ENCODE measurements at places on chromosomes 1 and 21. TPM values are rescaled to one million over a fixed set of nuclear protein-coding genes. Genes with fewer than 3 reads are reported as not detected.

DNA sequence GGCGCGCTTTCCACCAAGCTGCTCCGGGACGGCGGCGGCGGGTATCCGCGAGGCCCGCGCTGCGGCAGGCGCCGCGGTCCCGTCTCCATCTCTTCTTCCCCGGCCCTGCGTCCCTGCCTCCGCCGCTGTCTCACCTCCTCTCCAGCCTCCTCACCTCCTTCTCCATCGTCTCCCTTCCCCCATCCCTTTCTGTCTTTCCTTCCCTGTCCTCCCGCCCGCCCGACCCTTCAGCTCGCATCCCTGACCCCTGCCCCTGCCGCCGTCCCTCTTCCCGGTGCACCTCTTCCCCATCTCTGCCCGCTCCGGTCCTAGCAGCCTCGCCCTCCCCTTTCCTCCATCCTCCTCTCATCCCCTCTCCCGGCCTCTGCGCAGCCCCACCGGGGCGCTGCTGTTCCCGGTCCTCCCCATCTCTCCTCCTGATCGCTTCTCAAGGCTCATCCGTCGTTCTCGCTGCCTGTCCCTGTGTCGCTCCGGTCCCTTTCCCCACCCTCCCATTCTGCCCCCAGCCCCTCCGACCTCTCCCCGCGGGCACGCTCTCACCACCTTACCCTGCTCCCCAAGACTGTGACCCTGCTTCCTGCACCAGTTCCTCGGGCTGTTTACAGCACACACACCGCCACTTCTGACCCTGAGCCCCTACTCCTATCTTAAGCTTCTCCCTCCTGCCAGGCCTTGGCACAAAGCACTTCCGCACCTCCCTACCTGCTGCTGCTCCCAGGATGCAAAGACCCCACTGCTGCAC lies 760 bp upstream of the NPHP4 start:
- no peak for DNase-seq

DNA sequence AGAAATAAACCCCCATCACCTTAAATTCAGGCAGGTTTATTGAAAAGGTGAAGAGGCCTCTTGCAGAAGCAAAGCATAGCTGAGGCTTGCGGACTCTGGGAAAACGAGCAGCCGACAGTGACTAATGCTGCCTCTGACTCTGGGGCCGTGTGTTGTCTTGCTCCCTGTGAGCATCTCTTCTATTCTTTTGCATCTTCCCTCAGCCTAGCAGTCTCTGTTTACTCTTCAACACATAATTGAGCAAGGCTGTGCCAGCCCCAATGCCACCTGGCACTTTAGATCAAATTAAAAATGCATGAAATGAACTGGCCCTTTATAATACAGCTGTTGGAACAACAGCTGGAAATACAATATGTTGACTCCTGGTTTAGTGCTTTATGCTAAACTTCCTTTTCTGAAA lies 18.4 kb upstream of the REG4 start:
- no peak for DNase-seq

DNA sequence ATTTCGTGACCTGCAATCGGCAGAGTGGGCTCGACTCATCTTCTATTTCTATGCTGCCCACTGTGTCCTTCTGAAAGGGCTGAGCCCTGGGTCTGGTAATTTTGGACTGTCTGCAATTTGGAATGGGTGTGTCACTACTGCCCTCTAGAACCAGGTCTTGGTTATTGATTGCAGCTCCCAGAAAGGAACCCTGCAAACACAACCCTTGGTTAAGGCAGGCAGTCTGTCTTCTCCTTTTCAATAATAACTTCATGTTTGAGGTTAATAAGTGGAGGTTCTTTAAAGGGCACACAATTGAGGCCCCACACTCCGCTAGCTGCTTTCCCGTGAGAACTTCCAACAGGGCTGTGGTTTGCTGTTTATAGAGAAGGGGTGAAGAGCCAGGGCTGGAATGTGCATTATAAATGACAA lies 79.9 kb upstream of the LYST start:
- DNase-seq: peak; percentile 25

- DNase-seq: no peak
Measured at GRCh38 chr1:234915924-234916675, 212.5 kb downstream of the TOMM20 start.

- DNase-seq: no peak
Measured at GRCh38 chr1:219058891-219059820, 114.5 kb upstream of the LYPLAL1 start.

DNA sequence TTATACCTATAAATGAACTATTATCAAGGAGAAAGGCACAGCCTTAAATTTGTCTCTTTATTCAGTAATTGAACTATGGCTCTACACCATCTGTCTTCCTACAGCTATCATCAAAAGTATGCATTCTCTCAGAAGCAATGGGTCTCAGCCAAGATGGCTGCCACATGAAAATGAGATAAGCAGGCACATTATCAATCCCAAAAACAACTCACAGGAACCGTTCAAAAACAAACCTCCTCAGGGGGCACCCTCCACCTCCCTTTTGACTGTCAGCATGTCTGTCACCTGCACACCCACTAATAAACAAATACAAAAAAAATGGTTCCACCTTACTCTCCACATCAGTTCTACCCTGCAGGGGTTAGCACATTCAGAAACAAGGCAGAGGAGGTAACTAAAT lies 23.6 kb downstream of the KIAA0319L start:
- DNase-seq: no peak

- DNase-seq: no peak
Measured at GRCh38 chr1:52426371-52426770, 22.0 kb downstream of the PRPF38A start.

DNA sequence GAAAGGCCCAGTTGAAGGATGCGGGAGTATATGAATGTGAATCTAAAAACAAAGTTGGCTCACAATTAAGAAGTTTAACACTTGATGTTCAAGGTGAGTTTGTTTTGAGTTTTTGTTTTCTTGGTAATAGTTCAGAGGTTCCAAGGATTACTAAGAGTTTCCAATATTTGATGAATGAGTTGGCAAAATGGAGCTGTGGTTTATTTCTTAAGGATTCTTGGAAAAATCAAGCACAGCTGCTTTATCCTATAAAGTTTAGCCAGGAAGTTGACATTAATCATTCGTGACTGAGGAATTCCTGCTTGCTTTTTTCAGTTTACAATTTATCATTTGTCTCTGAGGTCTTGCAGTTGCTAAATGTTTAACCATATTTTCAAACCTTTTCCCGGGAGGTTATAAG lies 15.1 kb downstream of the VCAM1 start:
- DNase-seq: peak; percentile 95

DNA sequence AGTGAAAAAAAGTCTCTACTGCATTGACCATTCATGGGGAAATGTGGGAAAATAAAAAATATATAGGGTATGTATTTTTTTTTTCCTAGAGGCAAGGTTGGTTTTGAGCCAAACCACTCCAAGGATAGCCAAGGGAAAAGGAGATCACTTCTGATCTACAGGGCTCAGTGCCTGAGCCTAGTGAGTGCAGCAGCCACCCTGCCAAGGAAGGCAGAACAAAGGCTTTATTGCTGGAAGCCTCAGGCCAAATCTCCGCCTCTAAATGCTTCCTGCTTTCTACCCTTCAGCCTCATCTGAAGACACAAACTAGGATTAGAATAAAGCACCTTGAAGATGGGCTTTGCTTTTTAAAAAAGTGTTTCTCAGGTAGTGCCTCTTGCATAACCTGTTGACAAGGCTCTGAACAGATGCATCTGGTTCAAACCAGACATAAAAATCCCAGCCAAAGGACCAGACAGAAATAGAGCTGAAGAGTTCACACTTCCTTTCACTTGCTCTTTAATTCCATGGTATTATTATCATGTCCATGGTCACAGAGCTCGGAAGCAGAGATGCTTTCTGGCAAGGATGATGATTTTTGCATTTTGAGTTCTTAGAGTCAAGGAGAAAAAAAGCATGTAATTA lies 10.5 kb downstream of the C1orf115 start:
- DNase-seq: no peak

GRCh38 chr21:45725844-45726200 lies 82.3 kb downstream of the PCBP3 start:
- DNase-seq: no peak

- no peak for DNase-seq
Measured at GRCh38 chr1:96291468-96291867, 430.1 kb upstream of the PTBP2 start.

GRCh38 chr1:205444931-205445645 lies 10.8 kb downstream of the BLACAT1 start:
- peak; percentile 50 for DNase-seq

- no peak for DNase-seq
Measured at GRCh38 chr1:117632269-117633067, 26.6 kb downstream of the TENT5C start.

DNA sequence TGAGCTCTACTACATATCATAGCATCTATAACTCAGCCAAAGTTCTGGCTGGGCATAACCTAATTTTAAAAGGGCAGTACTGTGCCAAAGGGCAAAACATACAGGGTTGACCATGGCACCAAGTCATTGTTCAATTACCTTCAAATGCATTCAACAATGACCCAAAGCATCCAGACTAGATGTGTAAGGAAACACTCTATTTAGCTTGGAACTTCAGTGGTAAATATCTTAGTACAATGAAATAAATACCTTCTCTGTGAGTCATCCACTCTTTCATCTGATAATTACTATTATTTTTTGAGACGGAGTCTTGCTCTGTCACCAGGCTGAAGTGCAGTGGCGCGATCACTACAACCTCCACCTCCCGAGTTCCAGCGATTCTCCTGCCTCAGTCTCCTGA lies 70.0 kb downstream of the NVL start:
- DNase-seq: peak; percentile 61

DNA sequence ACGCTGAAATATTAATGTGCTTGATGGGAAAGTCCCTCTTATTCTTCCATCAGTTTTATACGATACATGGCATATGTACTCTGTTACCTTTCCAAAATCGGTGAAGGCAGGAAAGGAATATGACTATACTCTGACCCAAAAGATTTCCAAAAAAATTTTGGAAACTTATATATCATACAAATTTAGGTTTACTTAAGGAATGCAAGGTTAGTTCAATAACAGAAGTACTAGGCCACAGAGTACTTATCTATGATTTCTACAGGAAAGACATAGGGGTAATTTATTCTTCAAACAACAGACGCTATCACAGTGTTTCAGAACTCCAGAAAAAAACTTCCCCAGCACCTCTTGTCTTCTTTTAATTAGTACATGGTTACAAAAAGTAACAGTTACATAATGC lies 84.8 kb downstream of the COP1 start:
- DNase-seq: no peak

DNA sequence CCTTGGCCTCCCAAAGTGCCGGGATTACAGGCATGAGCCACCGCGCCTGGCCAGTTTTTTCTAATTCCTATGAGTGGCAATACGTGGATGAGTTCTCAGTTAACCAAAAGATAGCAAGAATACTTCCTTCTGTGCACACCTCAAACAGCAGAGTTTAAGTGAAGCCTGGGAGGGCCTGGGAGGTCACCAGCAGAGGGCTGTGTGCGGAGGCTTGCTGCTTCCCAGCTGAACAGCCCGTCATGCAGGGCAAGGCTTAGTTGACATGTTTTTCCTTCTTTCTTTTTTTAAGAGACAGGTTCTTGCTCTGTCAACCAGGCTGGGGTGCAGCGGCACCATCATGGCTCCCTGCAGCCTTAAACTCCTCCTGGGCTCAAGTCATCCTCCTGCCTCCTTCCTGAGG lies 17.8 kb downstream of the GNG4 start:
- no peak for DNase-seq

GRCh38 chr1:161096530-161096929 lies 1.6 kb upstream of the KLHDC9 start:
- no peak for DNase-seq

GRCh38 chr1:66273656-66274055 lies 260.3 kb upstream of the SGIP1 start:
- DNase-seq: no peak

- DNase-seq: no peak
Measured at GRCh38 chr1:4021136-4021973, 121.3 kb upstream of the C1orf174 start.

GRCh38 chr1:162596514-162597170 lies 35.1 kb downstream of the UAP1 start:
- peak; percentile 16 for DNase-seq

DNA sequence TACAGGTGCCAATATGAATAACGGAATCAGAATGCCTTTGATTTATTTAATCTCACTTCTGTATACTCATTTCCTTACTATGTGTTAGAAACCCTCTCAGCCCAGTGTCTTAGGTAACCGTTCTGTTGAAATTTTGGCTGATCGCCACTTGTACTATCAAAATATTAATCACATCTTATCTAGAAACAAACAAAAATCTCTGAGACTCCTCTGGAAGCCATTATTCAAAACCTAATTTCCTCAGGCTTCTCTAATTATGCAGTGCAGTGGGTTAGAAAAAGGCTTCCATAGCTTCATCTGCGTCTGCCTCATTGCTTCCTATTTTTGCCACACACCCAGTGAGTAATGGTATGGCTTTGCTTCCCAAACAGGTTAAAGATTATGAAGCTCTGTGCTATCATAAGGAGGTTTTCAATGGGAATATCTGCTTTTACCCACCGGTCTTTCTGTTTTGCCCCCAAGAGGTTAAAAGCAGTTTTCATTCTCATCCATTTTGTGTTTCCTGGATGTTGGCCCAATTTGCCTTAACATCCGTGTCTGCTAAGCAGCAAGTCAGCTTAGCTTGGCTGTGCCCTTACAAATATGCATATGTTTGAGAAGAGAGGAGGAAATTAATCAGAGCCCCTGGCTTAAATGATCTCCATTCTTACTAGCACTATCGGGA lies 129.6 kb downstream of the RYR2 start:
- no peak for DNase-seq

- no peak for DNase-seq
Measured at GRCh38 chr1:154405747-154406571, 816 bp downstream of the IL6R start.

GRCh38 chr1:167514288-167514687 lies 4.0 kb downstream of the CD247 start:
- no peak for DNase-seq

DNA sequence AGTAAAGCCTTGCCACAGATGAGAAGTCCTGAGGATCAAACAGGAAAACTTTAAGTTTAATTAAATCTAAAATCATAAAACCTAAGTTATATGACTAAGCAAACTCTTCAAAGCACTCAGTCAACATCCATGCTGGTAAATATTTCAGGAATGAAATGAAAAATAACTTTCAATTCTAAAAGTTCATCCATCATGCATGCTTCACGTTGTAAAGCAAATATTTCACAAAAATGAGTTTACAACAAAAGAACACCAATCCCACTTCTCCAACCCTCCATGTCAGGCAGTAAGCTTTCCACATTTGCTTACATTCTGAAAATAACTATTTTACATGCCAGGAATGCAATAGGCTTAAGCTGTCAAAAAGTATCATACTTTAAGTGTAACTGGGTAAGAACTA lies 16.8 kb downstream of the APP start:
- no peak for DNase-seq

- no peak for DNase-seq
Measured at GRCh38 chr1:8200317-8201115, 117.4 kb upstream of the SLC45A1 start.

Gene SIM2
- total RNA-seq: 4.0 TPM

Gene TMEM234
- total RNA-seq: 19.8 TPM

Gene LCE2C
- total RNA-seq: not detected

Gene CCT8
- 247 TPM for total RNA-seq

Gene E2F2
- total RNA-seq: 0.15 TPM

Gene PLPPR5
- 0.05 TPM for total RNA-seq

Gene CTSE
- total RNA-seq: 6.4 TPM

Gene NUF2
- total RNA-seq: 12.9 TPM

Gene OR2M3
- total RNA-seq: not detected

Gene CATSPERE
- total RNA-seq: 1.8 TPM

Gene CACNA1S
- total RNA-seq: not detected

Gene C1orf116
- 16.3 TPM for total RNA-seq

Gene WASF2
- total RNA-seq: 15.1 TPM

Gene FMN2
- not detected for total RNA-seq

Data from renal cortical epithelial cell (primary cell).